ENCODE measurements at places on chromosomes 6 and 20. TPM values are rescaled to one million over a fixed set of nuclear protein-coding genes. Genes with fewer than 3 reads are reported as not detected.

DNA sequence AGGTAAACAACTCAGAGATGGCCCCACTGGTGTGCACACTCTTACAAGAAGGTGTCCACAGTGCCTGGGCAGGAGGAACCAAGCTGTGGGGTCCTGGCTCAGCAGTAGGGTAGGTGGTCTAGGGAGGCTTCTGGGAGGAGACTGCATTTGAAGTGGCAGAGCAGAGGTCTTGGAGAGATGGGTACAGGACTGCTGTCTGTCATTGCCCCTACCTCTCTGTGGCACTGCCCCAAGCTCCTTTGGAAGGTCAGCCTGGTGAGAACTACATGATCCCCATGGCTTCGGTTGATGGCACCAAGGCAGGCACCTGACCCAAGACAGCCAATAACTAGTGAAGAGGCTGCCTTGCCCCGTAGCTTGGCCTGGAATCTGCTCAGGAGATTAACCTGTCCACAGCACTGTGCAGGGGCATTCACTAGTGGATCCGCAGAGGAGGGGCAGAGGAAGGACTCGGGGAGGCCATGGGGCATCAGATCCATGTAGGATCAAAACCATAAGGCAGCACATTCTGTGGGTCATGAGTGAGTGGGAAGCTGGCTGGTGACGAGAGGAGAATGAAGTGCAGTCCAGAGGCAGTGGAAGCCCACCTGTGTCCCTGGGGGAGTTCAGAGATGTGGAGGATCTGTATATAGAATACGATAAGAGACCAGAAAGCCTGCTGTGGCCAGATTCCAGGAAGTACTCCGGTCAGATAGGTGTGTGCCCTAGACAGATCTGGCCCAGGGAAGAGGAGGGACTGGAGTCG, 162.0 kb downstream of the GRM4 start:
- no peak for DNase-seq

Gene BTN1A1
- not detected for total RNA-seq

Gene MANEA
- total RNA-seq, result 8.0 TPM

DNA sequence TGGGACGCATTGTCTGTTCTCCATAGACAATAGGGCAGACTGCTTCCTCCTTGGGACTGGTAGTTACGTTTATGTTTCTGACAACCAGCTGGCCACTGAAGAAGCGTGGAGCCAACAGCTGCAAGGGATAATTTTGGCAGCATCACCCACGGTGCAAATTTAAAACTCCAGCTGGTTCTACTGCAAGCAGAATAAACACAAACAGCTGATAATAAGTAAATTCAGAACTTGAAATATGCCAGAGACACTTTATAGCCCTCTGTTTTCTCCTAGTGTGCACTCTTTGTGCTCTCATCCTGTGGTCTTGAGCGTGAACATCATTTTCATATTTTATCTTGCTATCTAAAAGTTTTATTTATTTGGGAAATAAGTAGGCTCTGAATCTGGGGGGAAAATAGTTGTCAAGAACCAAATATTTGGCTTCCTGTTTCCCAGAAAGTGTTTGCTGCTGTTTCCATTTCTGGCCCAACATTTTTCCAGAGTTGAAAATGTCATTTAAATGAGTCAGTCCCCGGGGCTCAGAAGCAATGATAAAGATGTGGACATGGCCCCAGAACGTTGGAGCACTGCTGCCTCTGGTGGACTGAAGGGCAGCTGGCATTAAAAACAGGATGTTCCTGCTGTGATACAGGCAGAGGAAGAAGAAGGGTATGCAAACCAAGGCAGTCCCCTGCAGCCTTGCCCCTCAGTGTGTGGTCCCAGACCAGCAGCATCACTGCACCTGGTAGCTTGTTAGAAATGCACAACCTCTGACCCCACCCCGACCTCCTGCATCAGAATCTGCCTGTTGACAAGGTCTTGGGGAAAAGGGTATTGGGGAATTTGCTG, 12.5 kb upstream of the THBD start:
- DNase-seq, result peak; percentile 69

- peak; percentile 2 for DNase-seq
Measured at GRCh38 chr6:84867521-84867920, 103.1 kb upstream of the TBX18 start.

DNA sequence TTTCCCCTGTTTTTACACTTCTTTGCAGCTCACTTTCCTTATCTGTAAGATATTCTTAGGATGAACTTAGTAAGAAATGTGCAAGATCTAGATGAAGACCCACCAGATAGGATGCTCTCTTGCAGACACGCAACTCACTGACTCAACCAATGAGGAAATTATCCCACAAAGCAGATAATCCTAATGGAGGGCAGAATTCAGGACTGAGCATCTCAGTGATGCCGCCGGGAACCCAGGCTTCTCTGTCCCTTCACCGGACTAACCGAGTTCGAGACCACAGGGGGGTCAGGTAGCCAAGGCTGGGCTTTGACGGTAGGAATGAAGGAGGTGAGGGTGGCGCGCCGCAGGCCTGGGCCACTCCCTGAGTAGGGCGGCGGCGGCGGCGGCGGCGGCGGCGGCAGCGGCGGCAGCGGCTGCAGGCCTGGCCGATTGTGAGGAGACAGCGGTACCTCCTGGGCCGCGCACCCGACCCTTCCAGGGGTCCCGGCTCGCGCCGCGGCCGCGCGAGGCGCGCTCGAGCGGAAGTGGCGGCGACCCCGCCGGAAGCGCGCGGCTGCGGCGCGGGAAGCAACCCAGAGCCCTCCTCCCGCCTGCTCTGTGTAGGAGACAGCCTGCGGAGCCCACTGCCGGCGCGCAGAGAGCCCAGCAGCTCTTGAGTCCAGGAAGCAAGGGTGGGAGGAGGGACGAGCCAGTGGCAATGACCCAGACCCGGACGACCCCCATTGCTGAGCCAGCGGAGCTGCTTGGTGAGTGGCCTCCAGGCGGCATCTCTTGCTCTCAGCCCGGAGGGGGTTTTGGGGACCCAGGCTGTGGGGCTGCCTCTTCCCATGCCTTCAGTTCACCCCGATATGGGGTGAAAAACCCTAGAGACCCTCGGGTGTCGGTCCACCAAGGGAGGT, at the start of gene KHDC1:
Gene KHDC1 (minus strand): TSS at position 526 of the 899 bp plus-strand sequence. CDS start 20,679 bp downstream, outside the sequence.
- peak; percentile 42 for DNase-seq

- peak; percentile 60 for DNase-seq
Measured at GRCh38 chr6:53961679-53962370, 149.4 kb upstream of the MLIP start.

Gene FKBP5
- total RNA-seq, result 11.5 TPM

- DNase-seq, result no peak
Measured at GRCh38 chr6:112663698-112664097, 316.6 kb downstream of the RFPL4B start.

GRCh38 chr20:32355417-32355841, 2.7 kb upstream of the ASXL1 start:
- DNase-seq, result no peak

Gene DACT2
- total RNA-seq, result not detected

Measured in HFFc6 (cell line).